ENCODE measurements at places on chromosomes 13 and 19.
A peak's percentile ranks its signal among the peaks of the same experiment; 100 is the strongest.

- DNase-seq, result no peak
These were observed 232.0 kb downstream of the B3GLCT start for GRCh38 chr13:31431722-31432137.

DNA sequence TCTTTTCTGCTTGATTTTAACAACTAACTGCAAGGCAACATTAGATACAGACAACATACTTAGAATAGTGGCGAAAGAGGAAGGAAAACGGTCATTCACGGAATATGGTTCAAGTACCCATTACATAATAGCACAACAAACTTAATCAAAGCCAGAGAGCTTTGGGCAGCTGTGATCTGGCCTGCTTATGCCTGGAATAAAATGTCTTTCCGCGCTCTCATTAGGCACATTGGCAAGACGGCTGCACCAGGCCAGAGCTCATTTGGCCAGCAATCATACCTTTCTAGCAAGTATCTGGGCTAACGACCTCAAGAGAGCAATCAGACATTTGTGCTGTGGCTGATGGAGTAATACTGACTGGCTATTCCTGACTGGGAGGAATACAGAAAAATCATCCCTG is 112.8 kb downstream of the NALCN start:
- no peak for DNase-seq

GRCh38 chr13:51262501-51263211 is 40.5 kb downstream of the FAM124A start:
- DNase-seq, result no peak

GRCh38 chr13:88752041-88752440 is 1080.9 kb downstream of the SLITRK5 start:
- no peak for DNase-seq

DNA sequence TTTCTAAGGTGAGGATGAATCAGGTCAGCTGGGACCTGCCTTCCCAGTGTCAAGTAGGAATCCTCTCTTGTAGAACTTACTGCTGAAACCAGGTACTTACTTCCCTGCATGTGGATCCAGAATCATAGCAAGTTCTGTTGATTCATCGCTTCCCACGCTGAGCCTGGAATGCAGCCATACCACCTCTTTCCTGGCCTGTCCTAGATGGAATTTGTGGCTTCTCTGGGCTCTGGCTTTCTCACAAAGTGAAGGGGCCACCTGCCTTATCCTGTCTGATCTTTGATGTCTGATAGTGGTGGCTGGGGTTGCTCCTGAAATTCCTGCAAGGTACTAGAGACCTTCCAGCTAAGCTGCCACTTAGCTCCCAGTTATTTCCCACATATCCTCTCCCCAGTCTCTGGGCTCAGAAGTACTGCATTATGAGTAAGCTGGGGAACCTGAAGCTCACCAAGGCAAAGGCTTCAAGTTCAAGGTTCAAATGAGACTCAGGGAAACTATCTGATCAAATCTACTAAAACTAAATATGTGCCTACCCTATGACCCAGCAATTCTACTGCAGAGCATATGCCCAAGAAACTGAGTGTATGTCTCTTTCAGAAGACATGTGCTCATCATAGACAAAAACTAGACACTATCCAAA is 103.5 kb downstream of the SUCLA2 start:
- no peak for DNase-seq

GRCh38 chr19:42394751-42395150 is 4.7 kb upstream of the CNFN start:
- DNase-seq, result no peak

DNA sequence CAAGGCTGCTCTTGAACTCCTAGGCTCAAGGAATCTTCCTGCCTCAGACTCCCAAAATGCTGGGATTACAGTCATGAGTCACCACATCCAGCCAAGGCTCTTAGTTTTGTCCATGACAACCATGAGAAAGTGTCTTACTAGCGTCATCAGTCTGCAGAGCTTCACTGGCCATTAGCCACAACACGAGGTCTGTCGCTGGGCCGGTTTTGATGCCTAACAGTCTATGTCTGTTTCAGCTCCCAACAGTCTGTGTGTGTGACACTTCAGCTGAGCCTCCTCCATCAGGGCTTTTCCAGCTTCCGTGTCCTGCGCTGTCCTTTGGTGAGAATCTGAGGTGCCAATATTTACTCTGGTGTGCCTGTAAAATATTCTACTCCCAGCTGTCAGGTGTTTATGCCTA is 47.6 kb downstream of the CEP89 start:
- no peak for DNase-seq

DNA sequence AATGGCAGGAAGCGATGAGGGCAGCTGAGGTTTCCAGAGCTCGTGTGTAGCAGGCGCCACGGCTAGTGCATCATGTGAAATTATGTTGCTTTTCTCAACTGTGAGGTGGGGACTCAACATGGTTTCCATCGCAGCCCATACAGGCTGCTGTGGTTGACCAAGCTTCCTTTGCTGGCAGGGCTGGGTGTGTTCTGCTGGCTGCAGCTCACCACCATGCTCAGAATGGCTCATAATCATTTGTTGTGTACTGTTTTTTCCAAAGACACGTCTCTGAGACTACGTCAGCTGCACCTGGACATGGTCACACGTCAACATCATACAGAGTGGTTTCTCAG is 16.1 kb upstream of the RASA3 start:
- DNase-seq, result peak; percentile 84

- no peak for DNase-seq
These were observed 74.2 kb downstream of the TUBGCP3 start for GRCh38 chr13:112513761-112514160.

DNA sequence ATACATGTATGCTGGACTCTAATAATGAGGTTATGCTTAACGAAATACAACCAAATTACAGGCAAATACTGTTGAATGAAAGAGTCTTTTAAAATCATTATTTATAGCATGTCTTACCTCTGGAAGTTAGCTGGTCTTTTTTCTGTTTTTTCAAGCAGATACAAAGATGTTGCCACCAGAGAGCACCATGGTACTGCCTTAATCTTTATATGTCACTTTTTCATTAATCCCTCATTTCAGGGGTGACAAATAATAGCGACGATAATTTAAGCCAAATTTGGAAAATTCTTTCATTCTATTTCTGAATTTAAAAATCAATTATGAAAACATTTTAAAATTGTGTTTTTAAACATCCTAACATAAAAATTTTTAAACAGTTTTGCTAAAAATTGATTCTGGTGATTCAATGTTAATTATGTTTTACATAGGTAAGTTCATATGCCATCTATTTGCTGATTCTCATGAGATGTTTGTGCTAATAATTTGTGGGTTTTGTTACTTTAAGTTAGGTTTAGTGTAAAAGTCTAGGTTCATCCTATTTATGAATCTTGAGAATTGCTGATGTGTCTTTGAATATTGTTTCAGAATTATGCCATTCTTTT is 379.3 kb upstream of the SGCG start:
- no peak for DNase-seq

DNA sequence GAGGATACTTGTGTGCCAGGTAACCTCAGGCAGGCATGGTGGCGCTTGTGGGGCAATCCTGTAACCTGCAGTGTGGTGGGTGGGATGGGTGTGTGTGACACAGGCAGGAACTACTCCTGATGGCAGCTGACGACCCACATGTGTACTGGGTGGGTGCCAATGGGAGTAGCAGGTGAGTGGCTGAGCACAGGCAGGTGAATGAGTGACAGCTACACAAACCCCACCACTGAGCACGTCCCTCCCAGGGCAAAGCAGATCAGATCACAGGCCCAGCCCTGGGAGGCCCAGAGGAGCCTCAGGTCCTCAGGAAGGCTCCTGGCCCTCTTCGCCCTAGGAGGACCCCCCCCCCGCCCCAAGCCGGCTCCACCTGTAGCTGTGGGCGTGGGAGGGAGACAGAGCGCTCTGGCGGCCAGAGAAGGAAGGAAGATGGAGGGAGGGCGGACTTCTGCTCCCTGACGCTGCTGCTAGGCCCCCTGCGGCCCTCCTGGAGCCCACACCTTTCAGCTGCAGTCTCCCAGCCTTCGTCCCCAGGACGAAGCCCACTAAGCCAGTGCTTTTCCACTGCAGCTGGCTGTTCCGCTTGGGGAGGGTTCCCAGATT is 1.3 kb upstream of the ZNF181 start:
- DNase-seq, result no peak

DNA sequence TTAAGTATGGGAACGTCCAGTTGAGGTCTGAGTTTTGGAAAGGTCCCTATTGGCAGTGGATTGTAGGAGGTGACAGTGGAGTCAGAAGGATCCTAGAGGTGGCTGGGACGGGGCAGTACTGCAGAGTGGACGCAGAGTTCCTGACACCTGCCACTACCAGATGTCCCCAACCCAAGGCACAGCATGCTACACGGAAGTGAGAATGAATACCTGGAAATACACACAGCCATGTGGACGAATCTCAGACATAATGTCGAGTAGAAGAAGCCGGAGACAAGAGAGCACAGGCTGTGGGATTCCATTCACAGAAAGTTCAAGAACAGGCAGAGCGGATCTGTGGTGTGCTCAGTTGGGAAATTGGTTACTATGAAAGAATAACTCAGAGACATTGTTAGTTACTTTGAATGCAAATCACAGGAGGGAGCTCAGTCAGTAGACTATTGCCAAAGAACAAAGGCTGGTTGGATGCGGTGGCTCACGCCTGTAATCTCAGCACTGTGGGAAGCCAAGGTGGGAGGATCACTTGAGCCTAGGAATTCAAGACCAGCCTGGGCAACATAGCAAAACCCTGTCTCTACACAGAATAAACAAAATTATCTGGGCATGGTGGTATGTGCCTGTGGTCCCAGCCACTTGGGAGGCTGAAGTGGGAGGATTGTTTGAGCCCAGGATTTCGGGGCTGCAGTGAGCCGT is 37.4 kb downstream of the RYR1 start:
- no peak for DNase-seq

DNA sequence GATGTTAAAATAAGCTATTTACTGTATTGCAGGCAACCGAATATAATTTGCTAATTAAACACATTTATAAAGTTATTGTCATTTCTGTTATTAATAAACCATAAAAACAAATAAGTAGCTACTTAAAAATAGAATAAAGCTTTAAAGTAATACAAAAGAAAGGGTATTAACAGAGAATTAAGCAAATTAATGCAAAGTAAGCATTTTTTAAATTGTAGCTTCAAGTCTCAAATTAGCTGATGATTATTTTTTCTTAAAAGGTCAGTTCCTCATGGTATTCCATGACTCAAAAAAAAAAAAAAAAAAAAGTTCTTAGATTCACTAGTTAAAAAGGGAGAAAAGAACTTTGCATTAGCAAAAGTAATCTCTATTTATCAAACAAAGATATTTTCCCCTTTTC is 292.5 kb downstream of the SLITRK1 start:
- no peak for DNase-seq

- DNase-seq, result no peak
These were observed 86.2 kb downstream of the SLC25A15 start for GRCh38 chr13:40875583-40875982.

- DNase-seq, result no peak
These were observed 40.4 kb downstream of the INTS6 start for GRCh38 chr13:51412431-51412830.

DNA sequence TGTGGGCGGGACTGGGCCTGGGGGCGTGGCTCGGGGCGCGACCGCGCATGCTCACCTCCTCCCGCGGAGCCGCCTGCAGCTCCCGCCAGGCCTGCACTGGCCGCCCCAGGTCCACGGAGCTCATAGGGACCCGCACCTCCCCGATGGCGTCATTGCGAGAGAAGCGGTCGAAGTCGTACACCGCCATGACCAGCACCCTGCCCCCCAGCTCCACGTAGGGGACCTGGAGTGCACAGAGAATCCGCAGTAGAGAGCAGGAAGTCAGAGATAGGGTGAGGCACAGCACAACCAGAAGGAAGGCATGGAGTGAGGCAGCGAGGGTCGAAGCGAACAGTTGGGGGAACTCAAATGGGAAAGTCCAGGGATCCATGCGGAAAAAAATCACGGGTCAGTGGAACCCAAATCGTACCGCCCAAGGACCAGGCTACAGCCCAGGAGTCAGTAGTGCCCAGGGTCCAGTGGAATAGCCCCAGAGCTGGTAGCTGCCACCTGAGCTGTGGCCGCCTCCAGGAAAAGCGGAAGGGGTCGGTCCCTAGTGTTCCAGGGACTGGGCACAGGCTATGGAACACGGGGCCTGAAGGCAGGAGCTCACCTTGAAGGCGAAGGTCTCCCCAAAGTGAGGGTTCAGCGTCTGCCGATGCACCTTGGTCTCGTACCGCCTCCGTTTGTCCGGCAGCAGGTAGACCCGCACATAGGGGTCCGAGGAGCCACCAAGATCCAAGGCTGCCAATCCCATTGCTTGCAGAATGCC is 4.8 kb downstream of the SYT5 start:
- DNase-seq, result no peak

Measured in natural killer cell treated with Interleukin-12 subunit alpha and Interleukin-12 subunit beta and Interleukin-15 and Interleukin-18, amount 100 ng/mL, for 72 hours (primary cell).